GM04504 (cell line): ENCODE measurements at places on chromosomes 4 and X.

GRCh38 chr4:147355847-147356246 is 125.0 kb upstream of the EDNRA start:
- no peak for DNase-seq

- no peak for DNase-seq
Measured at GRCh38 chr4:7387925-7388324, 46.8 kb downstream of the PSAPL1 start.

- DNase-seq = no peak
Measured at GRCh38 chr4:1291091-1291490, 1.4 kb downstream of the MAEA start.

DNA sequence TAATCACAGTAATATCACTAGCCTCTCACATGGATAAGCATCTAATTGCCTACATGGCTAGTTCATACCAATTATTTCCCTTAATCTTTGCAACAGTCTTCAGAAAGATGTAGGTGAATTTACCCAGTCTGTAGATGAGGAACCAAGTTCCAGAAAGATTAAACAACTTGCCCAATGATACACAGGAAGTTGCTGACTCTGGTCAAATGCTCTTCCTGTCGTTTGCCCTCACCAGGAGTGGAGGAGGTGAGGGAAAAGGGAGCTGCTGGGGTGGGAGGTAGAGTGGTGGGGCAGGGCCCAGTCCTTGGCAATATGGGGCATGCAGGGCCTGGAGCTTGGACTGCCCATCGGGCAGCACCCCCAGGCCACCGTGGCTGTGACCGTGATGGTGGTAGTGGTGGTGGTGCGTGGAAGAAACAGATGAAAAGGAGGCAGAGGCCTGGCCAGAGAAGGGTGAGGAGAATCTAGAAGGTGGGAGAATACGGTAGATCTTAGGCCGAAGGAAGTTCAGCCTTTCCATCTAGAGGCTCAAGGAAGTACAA is 2.3 kb upstream of the KDM5C start:
- no peak for DNase-seq

- DNase-seq = no peak
Measured at GRCh38 chrX:151984902-151985301, 10.4 kb upstream of the GABRE start.

DNA sequence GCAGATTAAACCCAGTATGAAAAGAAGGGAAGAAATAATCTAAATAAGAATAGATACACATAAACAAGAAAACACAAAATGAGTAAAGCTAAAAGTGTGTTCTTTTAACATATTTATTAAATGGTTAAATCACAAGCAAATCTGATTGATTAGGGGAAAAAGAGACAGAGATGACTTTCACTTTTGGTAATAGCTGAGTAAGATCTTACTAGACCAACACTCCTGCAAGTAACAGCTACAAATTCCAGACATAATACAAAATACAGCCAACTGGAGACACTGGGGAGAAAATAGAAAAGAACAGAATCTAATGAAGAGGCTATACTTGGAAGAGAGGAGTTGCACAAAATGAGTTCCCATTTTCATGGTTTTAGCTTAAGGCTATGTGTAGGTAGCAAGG is 33.5 kb downstream of the OR13H1 start:
- no peak for DNase-seq

- no peak for DNase-seq
Measured at GRCh38 chr4:102705391-102705935, 55.3 kb downstream of the MANBA start.

DNA sequence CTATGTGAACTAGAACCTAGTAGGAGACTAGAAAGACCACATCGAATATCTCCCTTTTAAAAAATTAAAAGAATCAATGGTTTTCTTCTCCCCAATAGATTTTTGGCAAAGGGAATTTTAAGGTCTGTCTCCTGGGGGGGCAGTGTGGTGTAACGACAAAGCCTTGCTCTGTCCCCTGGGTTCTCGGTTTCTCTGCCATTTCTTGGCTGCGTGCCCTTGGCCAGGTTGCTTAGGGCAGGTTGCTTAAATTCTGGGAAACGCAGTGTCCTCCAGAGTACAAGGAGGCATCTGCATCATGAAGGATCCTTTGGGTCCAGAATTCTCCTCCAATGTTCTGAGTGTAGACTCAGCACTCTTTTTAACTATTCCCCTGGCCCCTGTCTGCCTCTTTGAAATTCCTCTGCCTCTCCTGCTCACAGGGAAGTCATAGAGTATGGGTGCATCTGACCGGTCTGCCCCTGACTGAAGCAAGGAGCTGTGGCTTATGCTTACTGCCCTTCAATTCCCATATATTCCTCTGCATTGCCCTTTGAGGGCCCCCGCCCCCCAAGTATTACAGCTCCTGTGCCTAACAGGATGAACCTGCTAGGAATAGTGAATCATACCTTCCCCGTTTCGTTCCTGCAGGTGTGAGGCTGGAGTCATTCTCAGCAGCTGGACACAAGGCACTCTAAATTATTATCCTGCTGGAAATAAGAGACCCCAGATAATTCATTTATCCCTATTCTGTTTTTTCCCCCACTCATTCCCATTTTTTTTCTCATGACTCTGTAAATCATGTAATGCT is 2.2 kb downstream of the KIT start:
- DNase-seq = no peak

DNA sequence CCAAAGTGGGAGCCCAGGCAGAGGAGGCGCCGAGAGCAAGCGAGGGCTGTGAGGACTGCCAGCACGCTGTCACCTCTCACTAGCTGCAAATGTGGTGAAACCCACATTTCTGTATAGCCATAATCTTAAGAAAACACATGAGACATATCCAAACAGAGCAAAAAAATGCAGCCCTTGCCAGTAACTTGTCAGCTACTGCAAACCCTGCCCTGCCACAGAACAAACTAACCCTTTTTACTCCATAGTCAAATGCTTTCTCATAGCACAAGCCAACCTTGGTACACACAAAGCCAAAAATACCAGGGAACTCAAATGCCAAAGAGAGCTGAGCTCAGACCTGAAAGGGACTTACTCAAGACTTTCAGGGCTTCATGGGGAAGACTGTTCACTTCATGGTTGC is 14.9 kb upstream of the NXF3 start:
- DNase-seq = no peak

- no peak for DNase-seq
Measured at GRCh38 chr4:108762559-108763225, at the start of gene ETNPPL. TSS of gene ETNPPL (minus strand) at chr4:108763053. CDS start at chr4:108762898, 155 bp downstream.

DNA sequence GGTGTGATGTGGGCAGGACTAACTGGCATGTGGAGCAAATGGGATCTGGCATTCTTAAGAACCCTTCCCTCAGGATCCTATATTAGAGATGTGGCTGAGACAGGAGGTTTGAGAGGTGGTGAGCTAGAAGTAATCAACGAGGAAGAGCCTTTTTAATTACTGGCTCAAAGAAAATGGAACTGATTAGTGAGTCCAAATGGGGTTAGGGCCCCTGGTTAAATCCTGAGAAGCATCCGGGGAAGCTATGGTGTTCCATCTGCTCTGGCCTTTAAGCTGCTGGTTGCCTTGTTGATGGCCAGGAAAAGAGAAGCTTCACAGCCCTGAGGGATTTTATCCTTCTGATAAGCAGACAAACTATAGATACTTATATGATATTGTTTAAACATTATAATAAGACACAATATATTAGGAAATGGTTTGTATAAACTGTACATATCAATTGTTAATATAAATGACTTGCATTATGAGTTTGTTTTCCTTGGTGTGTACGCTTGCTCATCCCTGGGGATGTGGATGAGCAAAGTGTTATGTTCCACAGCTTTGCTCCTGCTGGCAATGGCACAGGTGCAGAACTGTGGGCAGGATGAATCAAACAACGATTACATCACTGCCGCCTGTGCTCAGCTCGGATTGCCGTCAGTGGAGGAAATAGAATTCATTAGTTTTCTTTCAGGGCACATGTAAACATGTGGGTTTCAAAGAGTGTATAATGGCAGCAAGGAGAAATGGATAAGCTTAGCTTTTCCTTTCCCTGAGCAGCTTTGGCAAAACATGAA is 328.6 kb upstream of the ARX start:
- DNase-seq = no peak

DNA sequence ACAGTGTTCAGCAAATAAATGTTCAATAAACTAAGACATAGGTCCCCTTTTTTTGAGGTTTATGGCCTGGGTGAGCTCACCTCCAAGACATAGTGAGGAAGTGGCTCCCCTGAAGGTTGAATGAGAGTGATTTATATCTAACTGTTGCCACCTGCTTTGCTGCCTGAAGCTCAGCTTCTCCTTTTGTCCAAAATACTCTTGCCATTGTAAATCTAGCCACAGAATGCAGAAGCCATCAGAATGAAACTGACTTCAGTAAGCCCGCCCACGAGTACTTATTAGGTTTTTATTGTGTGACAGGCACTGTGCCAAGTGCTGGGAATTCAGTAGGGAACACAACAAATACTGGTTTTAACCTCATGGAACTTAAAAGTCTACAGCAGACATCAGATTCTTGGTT is 18.0 kb downstream of the SPINK2 start:
- DNase-seq = no peak

- no peak for DNase-seq
Measured at GRCh38 chr4:80412322-80412721, 76.8 kb downstream of the CFAP299 start.

GRCh38 chr4:4984186-4984585 is 35.1 kb downstream of the CYTL1 start:
- no peak for DNase-seq

DNA sequence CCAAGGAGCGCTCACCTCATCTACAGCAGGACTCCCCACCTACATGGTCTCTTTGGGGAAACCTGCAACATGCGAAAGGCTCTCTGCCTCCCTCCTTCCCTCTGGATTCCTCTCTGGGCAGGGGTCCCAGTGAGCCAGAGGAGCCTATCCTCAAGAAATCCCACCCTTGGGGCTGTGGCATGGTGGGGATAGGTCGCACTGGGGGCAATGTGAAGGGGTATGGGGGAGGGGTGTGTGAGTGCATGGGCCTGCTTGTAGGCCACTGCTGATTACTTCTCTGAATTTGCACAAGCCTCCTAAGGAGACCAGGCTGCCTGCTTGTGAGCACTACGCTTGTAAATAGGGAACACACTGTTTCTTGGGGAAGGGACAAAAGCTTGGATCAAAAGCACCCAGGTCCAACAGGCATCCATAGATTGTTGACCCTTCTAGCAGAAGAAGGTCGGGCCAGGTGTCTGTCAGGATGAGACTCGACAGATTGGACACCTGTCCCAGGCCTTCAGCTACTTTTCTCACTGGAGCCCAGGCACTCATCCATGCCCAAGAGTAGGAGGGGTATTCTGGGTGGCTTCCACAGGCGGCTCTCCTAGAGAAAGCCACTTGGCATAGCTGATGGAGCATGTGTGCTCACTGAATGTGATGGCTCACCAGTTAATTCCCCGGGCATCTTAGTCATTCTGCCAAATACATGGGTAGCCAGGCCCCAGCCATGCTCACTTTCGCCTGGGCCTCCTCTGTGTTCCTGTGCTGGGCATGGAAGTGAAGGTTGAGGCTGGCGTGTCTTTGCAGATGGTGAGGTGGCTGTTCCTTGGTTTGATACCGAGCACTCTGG is 75.0 kb downstream of the NBDY start:
- no peak for DNase-seq

DNA sequence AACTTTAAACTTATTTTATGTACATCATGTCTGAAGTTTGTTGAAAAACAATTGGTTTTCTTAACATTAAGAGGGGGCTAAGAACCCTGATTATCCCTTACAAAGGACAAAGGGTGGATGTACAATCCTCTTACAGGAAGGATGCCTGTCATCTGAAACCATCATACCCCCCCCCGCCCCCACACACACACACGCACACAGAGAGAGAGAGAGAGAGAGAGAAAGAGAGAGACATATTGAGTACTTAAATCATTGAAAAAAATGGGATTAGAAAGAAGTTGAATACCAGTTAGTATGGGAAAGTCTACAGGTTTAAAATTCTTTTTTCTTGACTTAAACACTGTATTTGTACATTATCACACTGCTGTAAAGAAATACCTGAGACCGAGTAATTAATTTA is 10.9 kb upstream of the PGM2 start:
- no peak for DNase-seq

- DNase-seq = no peak
Measured at GRCh38 chrX:98931216-98931615, 1478.9 kb downstream of the PCDH19 start.

DNA sequence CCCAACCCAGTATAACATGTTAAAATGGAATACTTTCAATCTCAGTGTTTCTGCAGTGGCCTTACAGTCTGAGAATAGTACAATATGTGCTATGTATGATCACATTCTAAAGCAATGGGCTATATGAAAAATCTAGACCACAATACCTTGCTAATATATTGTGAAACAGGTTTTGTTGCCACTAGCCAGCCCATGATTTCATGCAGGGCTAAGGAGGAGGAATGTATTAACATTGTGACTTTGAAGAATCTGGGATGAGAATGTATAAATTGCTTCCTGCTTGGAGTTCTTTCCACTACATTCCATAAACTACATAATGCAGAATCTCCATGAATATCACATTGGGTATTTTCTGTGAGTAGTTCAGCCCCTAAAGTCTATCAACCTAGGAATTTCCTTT is 935.4 kb upstream of the GRIA3 start:
- DNase-seq = no peak

DNA sequence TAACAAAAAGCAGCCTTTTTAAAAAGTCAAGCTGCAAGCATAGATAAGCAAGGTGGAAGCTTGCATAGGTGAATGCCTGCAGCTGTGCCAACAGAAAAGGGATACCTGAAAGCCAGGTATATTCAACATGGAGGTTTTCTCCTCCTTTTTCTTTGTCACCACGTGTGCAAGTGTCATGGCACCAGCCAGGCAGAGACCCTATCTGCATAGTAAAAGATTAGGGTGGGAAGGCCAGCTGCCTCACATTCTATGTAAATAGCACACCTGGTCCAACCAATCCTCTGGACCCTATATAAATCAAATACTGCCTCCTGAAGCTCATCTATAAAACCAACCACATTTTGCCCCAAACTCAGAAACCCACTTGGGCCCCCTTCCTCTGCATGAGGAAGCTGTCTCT is 28.0 kb upstream of the PLK4 start:
- DNase-seq = no peak

- no peak for DNase-seq
Measured at GRCh38 chrX:47817421-47817820, 19.3 kb upstream of the ZNF81 start.

DNA sequence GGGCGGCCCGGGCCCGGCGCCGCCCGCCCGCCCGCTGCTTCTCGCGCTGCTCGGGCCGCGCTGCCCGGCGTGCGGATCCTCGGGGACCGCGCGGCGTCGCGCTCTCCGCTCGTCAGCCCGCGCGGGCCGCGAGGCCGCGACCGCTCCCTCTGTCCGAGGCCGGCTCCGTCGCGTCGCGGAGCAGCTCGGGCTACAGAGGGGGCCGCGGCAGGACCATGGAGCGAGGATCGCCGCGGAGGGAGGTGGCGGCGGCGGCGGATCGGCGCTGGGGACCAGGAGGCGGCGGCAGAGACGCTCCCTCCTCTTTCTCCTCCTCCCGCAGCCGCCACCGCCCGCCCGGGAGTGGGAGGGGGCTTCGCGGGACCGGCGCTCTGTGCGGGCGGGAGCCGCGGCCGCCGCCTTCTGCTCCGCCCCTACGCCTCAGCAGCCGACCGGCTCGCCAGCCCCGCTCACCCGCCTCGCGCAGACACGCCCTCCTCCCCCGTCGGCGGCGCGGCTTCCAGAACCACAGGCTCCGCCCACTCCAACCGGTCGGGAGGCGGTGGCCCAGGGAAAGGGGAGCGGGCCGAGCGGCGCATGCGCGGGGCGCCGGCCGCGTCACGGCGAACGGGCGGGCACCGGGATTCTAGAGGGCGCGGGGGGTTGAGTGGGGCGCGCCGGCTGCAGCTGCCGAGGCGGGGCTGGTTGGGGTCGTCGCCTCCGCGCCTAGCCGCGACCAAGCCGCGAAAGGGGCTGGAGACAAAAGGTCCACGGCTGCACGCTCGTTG is at the start of gene CASK:
Gene CASK (minus strand): TSS at position 344 of the 767 bp plus-strand sequence. CDS start 566 bp downstream, outside the sequence.
- DNase-seq = peak; percentile 77
